ENCODE measurements at places on chromosomes 5 and 9.

DNA sequence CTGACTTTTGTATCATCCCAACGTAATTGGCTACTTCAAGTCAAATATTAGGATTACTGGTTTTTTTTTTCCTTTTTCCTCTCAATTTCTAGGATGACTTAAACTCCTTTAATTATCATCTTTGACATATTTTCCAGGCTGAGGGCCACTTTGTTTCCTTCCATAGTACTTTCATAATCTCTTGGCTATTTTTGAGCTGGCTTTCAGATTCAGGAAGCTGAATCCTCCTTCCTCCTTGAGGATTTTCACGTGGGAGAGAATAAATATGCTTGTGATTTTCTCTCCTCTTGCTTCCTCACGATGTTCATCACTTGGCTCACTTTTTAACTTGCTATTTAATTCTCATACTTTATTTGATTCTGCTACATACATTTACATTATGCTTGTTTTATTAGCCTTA, 88.1 kb downstream of the ITGA1 start:
- no peak for DNase-seq

DNA sequence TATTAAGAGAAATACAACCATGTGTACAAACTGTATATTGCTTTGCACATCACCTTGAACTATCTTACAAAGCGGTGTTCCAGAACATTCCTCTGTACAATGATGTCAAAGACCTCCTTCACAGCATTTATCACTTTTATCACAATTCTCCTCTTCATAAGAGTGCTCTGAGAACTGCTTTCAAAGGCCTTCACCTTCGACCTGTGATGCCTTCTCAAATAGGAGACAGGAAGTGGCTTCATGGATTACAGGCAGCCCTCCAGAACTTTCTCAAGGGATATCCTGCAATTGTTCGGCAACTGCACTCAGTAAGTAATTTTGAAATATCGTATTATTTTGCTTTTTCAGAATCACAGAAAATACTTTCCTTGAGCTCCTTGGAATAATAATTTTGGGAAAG, 68.0 kb upstream of the IL7R start:
- no peak for DNase-seq

DNA sequence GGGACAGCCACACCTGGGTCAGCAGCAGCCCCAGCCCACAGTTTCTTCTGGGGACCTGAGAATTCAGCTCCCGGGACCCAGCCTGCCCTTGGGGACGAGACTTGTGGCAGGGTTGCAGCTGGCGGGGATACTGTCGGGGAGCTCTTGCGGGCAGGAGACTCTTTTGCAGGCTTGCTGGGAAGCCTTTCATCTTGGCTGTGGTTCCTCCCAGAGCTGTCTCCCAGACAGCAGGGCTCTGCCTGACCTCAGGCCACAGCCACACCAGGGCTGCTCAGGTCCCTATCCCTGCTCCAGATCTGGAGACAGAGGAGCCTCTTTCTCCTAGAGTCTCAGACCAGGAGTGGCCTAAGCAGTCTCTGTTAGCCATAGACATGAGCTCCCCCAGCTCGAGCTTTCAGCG, 4.7 kb upstream of the MYMK start:
- no peak for DNase-seq

GRCh38 chr5:37208883-37209797, 40.0 kb downstream of the CPLANE1 start:
- DNase-seq: no peak

GRCh38 chr5:80070338-80071056, 35.3 kb downstream of the THBS4 start:
- no peak for DNase-seq

- no peak for DNase-seq
These were observed 60.0 kb upstream of the KLF9 start for GRCh38 chr9:70474413-70474812.

DNA sequence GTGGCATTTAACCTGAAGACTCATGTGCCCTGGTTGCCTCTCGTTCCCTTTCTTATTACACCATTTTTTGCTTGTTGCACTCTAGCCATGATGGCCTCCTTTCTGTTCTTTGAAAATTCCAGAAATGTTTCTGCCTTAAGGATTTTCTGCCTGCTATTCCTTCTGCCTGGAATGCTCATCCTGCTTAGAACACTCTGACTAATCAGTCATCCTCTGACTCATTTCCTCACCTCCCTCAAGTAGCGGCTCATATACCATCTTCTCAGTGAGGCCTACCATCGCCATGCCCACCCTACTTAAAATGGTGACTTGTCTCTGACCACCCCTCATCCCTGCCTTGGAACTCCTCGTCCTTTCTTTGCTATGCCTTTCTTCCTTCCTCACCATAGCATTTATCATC, 68.8 kb downstream of the KIF4B start:
- DNase-seq: no peak
